ENCODE measurements at places on chromosomes 13 and 19. TPM values are rescaled to one million over a fixed set of nuclear protein-coding genes. Genes with fewer than 3 reads are reported as not detected.

The PABPC3 gene
- 0.49 TPM for total RNA-seq

The ARMC6 gene
- 33.5 TPM for total RNA-seq

- H3K36me3 ChIP-seq = no peaks in the 10 kb centered on the region
- no peak overlapping the region for H3K4me3 ChIP-seq
- no peak overlapping the region for H3K27ac ChIP-seq
- no peaks in the 10 kb centered on the region for H3K4me1 ChIP-seq
- no peak for DNase-seq
These were observed 279.3 kb downstream of the DCLK1 start for GRCh38 chr13:35851881-35852280.

The KIR2DL1 gene
- not detected for total RNA-seq

GRCh38 chr13:48928757-48929430, 46.8 kb upstream of the FNDC3A start:
- H3K4me3 ChIP-seq = no peak overlapping the region
- H3K4me1 ChIP-seq = peaks cover 4% of the 10 kb centered on the region
- no peak overlapping the region for H3K27ac ChIP-seq

GRCh38 chr13:113846636-113847318, 17.1 kb downstream of the GAS6 start:
- no peaks in the 10 kb centered on the region for H3K27me3 ChIP-seq
- H3K4me1 ChIP-seq = no peaks in the 10 kb centered on the region
- no peak overlapping the region for H3K27ac ChIP-seq
- no peak for DNase-seq
- H3K36me3 ChIP-seq = no peaks in the 10 kb centered on the region

GRCh38 chr13:109743706-109744453, 42.5 kb downstream of the IRS2 start:
- H3K4me3 ChIP-seq = no peak overlapping the region
- DNase-seq = no peak
- no peaks in the 10 kb centered on the region for H3K36me3 ChIP-seq
- H3K4me1 ChIP-seq = no peaks in the 10 kb centered on the region
- no peak overlapping the region for H3K27ac ChIP-seq

- H3K4me3 ChIP-seq = no peak overlapping the region
- no peaks in the 10 kb centered on the region for H3K36me3 ChIP-seq
- peak overlapping the region; percentile 0 for H3K27ac ChIP-seq
- H3K27me3 ChIP-seq = no peaks in the 10 kb centered on the region
These were observed 343.9 kb downstream of the PCDH9 start for GRCh38 chr13:66886264-66886663.

DNA sequence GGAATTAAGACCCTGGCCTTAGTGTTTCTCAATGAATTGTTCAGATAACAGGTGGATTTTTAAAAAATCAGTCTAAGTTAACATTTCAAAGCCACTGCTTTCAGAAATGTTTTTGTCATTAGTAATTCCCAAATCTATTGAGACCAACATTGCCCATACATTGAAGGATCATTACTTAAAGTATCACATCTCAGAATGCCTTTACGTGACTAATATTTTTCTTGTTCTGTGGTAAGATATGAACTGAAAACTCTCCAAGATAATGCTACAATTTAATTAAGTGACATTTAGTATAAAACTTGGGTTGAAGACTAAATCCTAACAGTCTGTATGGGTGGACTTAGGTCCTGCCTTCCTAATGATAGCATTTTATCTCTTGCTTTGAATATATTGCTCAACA, 59.4 kb upstream of the POSTN start:
- peaks cover 1% of the 10 kb centered on the region for H3K36me3 ChIP-seq
- no peak overlapping the region for H3K4me3 ChIP-seq
- DNase-seq = no peak

The THSD1 gene
- total RNA-seq = 1.7 TPM

The ZNF99 gene
- not detected for total RNA-seq

DNA sequence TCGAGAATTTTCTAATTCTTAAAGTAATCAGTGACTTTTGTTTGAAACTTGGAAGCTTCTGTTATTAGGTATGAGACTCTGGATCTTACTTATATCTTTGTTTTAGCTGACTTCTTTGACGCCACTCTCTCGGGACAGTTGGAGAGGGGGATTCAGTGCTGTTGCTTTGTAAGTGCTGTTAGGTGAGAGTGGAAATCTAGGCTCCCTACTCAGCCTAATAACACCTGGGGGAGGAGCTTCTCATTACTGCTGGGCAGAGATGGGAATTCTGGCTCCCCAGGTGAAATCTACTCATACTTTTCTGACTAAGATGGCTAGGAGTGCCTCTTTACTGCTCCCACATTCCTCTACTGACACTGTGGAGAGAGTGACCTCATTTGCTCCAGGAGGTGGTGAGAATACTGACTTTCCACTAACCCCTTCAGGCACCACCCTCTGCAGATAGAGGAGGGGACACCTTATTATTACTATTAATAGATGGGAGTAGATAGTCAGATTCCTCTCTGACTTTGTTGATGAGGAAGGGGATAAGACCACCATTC, 324.9 kb upstream of the SPRY2 start:
- H3K27ac ChIP-seq = no peak overlapping the region
- peaks cover 3% of the 10 kb centered on the region for H3K36me3 ChIP-seq
- peaks cover 11% of the 10 kb centered on the region for H3K4me1 ChIP-seq
- H3K4me3 ChIP-seq = no peak overlapping the region

- no peak for DNase-seq
- no peaks in the 10 kb centered on the region for H3K27me3 ChIP-seq
- H3K27ac ChIP-seq = no peak overlapping the region
- H3K4me3 ChIP-seq = no peak overlapping the region
- H3K36me3 ChIP-seq = peaks cover 19% of the 10 kb centered on the region
These were observed 23.7 kb downstream of the DIS3 start for GRCh38 chr13:72757792-72758535.

The ADPRHL1 gene
- total RNA-seq = 6.8 TPM

DNA sequence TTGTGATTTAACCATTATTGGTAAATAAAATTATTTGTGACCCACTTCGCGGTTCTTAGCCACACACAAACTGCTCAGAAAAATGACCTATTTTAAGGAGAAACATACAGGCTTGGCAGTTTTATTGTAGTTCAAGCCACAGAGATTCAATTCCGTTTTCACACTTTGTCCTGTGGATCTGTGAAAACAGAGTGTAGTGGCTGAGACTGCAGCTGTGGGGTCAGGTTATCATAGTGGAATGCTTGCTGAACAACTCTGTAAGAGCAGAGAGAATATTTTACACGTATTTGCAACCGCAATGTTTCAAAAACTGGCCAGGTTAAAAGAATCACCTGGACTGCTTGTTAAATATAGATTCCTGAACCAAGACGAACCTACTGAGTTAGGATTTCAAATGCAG, 292.5 kb downstream of the GPC5 start:
- no peaks in the 10 kb centered on the region for H3K4me1 ChIP-seq
- no peak for DNase-seq
- no peak overlapping the region for H3K4me3 ChIP-seq
- H3K27me3 ChIP-seq = no peaks in the 10 kb centered on the region
- H3K36me3 ChIP-seq = no peaks in the 10 kb centered on the region

The LILRB5 gene
- total RNA-seq = not detected

- no peaks in the 10 kb centered on the region for H3K4me1 ChIP-seq
- peaks cover 11% of the 10 kb centered on the region for H3K36me3 ChIP-seq
- no peak overlapping the region for H3K27ac ChIP-seq
- H3K27me3 ChIP-seq = no peaks in the 10 kb centered on the region
These were observed 16.6 kb downstream of the VRK3 start for GRCh38 chr19:50008532-50008931.

GRCh38 chr13:60175571-60175970, 11.8 kb upstream of the DIAPH3 start:
- no peaks in the 10 kb centered on the region for H3K36me3 ChIP-seq
- H3K4me1 ChIP-seq = no peaks in the 10 kb centered on the region
- H3K27me3 ChIP-seq = peaks cover 5% of the 10 kb centered on the region
- H3K27ac ChIP-seq = no peak overlapping the region
- no peak for DNase-seq

The EFNA2 gene
- 23.8 TPM for total RNA-seq

DNA sequence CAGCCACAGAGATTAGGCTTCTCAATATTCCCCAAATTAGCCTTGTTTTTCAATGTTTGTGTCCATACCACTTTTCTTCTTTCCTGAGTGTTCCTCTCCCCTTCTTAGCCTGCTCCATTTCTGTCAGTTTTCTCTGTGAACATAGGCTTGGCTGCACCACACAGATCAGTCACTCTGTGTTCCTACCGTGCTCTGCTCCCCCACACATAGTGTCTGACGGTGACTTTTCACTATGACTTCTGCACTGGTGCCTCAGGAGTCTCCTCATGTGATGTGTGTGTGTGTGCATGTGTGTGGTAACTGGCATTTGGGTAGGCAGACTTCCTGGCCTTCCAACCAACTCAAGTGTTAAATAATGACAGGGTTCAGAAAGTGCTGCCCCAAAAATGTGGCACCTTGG, 47.9 kb upstream of the MYCBP2 start:
- no peaks in the 10 kb centered on the region for H3K4me1 ChIP-seq
- no peak overlapping the region for H3K4me3 ChIP-seq
- H3K27me3 ChIP-seq = no peaks in the 10 kb centered on the region
- H3K36me3 ChIP-seq = no peaks in the 10 kb centered on the region
- no peak for DNase-seq

The KIR3DL2 gene
- total RNA-seq = not detected

The ZNF665 gene
- 8.5 TPM for total RNA-seq

- peaks cover 59% of the 10 kb centered on the region for H3K27me3 ChIP-seq
- H3K4me1 ChIP-seq = no peaks in the 10 kb centered on the region
- H3K27ac ChIP-seq = no peak overlapping the region
- no peak for DNase-seq
- no peaks in the 10 kb centered on the region for H3K36me3 ChIP-seq
- no peak overlapping the region for H3K4me3 ChIP-seq
These were observed 9.8 kb downstream of the LILRB2 start for GRCh38 chr19:54271106-54271505.

The LGALS13 gene
- total RNA-seq = not detected

The DCLK1 gene
- 3.9 TPM for total RNA-seq

DNA sequence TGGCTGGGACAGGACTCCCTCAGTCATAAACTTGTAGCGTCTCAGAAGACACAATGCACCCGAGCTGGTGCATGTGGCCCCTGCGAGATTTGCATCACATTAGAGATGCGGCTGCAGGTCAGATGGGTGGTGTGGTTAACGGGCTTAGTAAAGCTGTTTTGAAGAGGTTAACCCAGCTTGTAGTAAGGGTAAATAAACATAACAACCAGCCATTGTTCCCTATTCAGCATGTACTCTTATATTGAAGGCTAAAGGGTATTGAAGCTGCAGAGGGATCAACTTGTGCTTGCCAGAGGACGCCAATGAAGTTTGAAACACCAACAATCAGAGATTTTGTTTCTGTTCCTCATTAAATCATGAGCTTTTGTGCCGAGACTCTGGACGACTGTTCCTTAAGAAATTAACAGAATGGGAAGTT, 79.4 kb downstream of the ZIC5 start:
- peaks cover 2% of the 10 kb centered on the region for H3K36me3 ChIP-seq
- peaks cover 64% of the 10 kb centered on the region for H3K27me3 ChIP-seq
- H3K4me1 ChIP-seq = peaks cover 3% of the 10 kb centered on the region
- H3K4me3 ChIP-seq = no peak overlapping the region

DNA sequence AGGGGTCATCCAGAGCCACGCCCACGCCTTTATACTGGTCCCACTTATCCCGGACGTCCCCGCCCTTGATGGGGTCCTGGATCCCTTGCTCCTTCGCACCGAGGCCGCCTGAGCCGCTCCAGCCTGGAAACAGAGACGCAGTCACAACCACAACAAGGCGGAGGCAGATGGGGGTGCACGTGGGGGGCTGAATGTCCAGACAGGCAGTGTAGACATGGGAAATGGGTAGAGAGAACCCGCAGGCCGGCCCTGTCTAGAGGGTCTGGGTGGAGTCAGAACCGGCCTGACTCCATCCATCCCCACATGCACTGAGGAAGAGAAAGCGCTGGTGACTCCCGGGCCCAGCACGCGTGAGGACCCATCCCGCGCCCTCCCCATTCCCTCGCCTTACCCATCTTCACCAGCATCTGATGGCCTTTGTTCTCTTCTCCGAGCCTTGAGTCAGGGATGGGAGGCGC, 23.0 kb downstream of the CHERP start:
- no peaks in the 10 kb centered on the region for H3K27me3 ChIP-seq
- H3K4me3 ChIP-seq = no peak overlapping the region

The PGLYRP1 gene
- total RNA-seq = not detected

DNA sequence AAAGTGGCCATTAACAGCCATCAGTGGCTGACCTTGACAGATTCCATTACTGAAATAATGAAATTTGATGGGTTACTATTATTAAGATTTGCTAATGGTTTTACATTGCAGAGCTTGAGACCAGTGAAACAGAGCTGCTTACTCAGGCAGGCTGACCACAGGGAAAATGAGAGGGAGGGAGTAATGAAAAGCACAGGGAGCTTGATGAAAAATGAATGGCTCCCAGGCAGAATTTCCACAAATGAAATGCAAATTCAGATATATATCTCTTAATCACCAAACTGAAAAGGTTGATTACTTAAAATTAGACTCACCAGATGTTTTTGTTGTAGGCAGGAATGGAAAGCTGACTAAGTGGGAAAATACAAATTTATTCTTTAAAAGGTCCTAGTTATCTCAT, 36.1 kb downstream of the HTR2A start:
- no peak for DNase-seq
- peaks cover 1% of the 10 kb centered on the region for H3K4me1 ChIP-seq
- H3K27ac ChIP-seq = no peak overlapping the region
- no peaks in the 10 kb centered on the region for H3K36me3 ChIP-seq
- H3K27me3 ChIP-seq = peaks cover 20% of the 10 kb centered on the region
- H3K4me3 ChIP-seq = no peak overlapping the region

DNA sequence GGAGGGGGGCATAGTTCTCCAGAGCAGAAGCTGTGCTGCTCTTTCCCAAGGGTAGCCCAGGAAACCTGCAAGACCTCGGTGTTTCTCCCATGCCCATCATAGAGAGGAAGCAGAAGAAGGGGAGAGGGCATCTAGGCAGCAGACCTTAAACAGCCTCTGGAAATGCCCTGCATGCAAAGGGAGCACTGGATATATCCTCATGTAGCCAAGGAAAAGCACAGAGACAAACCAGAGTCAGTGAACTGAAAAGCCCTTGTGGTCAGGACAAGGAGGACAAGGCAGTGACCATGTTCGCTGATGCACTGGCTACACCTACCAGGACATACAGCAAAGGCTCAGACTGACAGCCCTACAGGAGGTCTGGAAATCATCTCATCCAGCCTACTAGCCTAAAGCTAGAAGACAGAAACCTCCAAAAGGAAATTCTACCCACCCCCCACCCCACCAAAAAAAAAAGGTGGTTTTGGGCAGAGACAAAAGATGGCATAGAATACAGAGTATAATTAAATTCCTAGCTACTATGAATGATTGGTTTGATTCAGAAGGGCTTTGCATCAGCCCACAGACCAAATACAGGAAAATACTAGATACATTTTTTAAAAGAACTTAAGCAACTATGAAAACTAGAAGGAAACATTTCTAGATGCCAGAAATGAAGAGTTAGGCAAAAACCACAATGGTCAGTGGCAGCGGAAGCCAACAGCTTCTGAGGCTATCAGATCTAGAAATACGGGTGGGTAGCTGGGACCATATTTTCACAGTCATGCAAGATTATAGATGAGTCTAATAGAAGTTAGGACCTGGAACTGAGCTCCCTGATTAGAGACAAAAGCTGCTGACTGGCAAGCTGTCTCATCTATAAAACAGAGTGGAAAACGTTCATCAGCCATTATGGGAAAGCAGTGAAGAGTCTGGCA, 4.4 kb upstream of the TBC1D4 start:
- peak overlapping the region; percentile 82 for H3K27ac ChIP-seq
- H3K4me1 ChIP-seq = peaks cover 28% of the 10 kb centered on the region
- peaks cover 4% of the 10 kb centered on the region for H3K27me3 ChIP-seq

The ZNF260 gene
- total RNA-seq = 38.3 TPM

Data from progenitor cell of endocrine pancreas (in vitro differentiated cells).